ENCODE measurements at places on chromosomes 4 and X.
A peak's percentile ranks its signal among the peaks of the same experiment; 100 is the strongest.

- DNase-seq: no peak
These were observed 85.9 kb downstream of the CLDN34 start for GRCh38 chrX:10052906-10053625.

DNA sequence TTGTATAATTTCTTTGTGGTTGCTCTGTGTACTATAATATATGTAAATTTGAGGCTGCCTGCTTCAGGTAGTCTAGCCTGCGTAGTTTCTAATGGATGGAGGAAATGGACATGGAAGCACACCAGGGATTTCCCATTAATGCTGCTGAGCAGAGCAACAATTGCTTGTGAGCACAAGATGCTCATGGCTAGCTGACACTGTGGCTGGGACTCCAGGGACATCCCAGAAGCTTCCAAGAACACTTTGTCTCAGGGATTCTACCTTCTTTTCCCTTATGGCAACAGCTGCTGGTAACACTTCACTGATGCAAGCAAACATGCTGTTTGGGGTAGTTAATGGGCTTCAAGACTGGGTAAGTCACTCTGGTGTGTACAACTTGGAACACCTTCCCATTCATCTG lies 66.1 kb downstream of the TENT5D start:
- no peak for DNase-seq

- no peak for DNase-seq
These were observed 44.5 kb upstream of the WDR1 start for GRCh38 chr4:10161146-10161545.

DNA sequence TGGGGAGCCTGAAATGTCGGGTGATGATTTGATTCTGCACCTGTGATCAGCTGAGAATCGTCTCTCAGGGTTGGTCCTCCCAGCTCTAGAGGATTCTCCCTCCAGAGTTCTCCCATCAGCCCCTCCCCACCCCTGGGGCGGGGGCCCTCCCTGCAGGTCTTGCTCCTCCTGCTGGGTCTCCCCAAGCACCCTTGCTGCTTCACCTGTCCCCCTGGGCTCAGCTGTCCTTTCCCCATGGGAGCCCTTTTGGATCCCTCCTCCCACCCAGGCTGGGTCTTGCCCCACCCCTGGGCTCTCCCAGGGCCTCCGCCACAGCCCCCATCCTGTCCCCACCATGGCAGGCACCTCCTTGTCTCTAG lies 22.2 kb downstream of the PSAPL1 start:
- no peak for DNase-seq

GRCh38 chrX:12425496-12425895 lies 287.2 kb downstream of the FRMPD4 start:
- no peak for DNase-seq

DNA sequence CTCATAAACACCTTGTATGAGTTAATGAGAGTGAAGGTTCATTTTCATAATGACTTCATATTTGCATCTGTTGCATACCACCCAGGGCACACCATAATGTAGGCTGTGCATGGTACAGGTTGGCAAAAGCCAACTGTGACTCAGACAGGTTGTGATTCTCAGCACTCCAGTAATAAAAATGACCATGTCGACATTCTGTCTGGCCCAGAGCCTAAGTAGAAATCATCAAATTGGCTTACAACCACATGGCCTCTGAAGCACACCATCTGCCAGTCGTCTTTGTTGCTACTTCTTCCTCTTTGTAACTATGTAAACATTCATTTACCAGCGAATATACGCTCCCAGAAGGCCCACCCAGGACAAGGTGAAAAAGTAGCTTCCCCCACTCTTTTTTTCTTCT lies 459.5 kb downstream of the GASK1B start:
- no peak for DNase-seq

GRCh38 chr4:13534344-13535063 lies 9.8 kb downstream of the NKX3-2 start:
- no peak for DNase-seq

DNA sequence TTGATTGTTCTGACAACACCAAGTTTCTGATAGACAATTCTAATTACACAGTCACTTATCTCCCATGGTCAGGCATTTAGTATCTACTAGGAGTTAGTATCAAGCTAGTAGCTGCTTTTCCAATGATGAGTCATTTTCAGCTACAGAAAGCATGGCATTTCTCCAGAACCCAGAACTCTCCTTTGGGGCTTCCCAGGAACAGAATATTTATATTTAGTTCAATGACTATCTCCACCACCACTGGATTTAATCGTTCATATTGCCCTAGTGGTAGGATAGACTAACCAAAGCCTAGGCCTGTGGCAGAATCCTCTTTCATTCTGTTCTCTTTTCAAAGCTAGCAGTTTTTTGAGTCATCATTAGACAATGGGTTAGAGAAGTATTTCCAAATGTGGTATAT lies 569.4 kb downstream of the GABRG1 start:
- DNase-seq: no peak

DNA sequence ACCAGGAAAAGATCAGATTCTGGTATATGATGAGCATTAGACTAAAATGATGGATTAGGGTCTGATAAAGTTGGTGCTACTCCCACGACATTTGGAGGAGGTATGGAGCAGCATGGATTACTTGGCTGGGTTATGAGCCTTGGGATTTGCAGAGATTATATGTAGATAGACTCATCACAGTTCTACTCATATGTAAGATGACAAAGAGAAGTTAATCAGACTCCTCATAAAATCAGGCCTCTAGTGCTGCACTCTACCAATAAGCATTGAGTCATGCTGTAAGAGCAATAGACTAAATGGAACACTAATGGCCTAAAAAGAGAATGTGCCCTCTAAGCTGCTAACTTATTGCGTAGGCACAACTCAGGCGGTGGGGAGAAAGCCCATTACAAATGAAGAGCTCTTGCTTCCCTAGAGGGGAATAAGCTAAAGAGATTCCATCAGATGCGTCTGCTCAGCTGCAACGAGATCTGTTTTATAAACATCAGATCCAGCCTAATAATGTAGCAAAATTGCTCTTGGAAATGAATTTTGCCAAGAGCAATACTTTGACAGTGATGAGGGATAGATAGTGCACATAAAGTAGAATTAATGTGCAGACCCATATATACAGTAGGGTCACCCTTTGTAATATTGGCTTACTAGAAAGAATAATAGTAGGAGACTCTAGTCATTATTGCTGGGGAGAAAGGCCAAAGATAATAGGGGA lies 17.5 kb downstream of the LIAS start:
- DNase-seq: no peak

DNA sequence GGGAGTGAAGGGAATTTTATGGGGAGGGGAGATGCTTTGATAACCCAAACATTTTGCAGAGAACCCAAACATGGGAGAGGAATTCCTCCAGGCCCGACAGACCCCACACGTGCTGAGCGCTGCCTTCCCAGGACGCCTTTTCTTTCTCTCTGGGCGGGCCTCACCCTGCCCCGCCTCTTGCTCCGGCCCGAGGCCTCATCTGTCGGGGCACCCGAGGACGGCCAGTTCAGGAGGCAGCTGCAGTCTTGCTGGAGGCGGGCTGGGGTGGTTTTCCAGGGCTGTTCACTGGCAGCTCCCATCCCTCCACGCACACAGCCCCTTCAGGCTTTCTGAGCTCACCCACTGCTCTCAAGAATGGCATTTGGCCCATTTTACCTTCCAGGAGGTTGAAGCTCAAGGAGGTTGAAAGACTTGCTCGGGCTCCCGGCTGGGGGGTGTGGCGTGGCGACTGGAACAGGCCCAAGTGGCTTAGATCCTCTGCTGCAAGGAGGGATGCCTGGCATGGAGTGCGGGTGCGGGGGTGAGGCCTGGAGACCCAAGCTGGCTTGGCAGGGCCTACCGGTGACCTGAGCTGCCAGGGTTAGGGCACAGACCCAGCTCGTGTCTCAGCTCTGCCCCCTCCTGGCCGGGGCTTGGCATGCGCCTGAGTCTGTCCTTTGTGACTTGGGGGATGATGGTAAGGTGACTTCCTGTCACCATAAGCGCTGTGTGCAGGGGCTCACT lies 99.2 kb downstream of the PSAPL1 start:
- peak; percentile 71 for DNase-seq

DNA sequence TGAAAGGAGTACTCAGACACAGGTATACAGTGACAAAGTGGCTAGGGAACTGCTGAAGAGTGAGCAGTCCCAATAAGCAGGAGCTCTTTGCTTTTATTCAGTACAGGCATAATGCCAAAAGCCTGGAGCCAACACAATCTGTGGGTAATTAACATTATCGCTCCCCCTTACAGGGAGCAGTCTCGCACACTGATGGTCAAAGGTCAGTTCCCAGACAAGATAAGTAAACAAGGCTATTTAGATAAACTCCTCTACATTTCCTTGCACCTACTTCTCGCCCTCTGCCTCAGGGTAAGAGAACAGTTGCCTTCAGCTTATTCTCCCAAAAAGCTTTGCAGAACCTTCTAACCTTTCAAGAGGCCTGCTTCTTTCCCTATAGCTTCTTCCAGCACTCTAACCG lies 73.9 kb upstream of the TAF9B start:
- no peak for DNase-seq

DNA sequence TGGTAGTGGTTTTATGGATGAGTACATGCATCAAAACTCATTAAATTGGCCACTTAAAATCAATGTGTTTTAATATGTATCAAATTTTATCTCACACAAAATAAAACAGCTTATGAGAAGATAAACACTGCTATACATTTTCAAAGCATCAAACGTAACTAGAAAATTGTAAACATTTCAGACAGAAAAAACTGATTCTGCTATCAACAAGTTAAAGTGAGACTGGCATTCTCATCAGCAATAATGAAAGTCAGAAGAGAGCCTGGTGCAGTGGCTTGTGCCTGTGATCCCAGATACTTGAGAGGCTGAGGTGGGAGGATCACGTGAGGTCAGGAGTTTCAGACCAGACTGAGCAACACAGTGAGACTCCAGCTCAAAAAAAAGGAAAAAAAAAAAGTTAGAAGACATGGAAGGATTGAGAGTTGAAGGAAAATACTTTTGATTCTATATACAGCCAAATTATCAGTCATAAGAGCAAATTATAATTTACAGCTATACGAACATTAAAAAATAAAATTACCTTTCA lies 2.9 kb downstream of the TBCK start:
- no peak for DNase-seq
